ENCODE measurements at places on chromosomes 3 and 15.

DNA sequence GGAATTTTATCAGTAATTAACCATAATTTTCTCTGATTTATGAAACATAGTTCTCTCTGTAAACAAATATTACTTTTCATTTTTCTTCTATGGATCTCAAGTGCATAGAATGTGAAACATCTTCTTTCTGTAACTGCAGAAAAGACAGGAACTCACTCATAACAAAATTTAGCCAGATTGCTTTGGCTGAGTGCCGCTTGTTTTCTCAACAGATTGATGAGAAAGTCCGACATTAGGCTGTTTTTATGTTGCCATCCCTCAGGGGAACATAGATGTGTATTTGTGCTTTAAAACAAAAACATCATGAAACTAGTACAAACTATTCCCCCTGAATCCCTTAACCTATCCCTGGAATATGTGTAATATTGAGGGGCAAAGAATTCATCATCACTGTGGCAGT lies 154.2 kb downstream of the B3GALNT1 start:
- no peak for DNase-seq

- DNase-seq, result no peak
Observed at GRCh38 chr15:70320482-70320881, 222.8 kb upstream of the TLE3 start.

DNA sequence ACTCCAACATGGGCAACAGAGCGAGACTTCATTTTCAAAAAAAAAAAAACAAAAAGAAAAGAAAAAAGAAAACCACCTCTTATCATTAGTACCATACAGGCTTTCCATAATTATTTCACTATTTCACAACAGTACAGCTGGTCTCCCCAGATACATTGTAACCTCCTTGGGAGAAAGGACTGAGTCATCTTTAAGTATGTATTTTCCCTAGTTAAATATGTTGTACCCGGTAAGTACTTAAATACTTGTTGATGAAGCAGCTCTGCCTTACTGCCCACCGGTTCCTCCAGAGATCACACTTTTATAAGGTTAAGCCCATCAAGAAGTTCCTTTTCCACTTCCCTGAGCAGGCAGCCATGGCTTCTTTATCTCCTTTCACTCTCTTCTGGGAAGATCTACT lies 789.5 kb upstream of the CFAP20DC start:
- no peak for DNase-seq

- no peak for DNase-seq
Observed at GRCh38 chr15:63060699-63061098, 18.2 kb downstream of the TPM1 start.

- peak; percentile 59 for DNase-seq
Observed at GRCh38 chr15:55526559-55527036, 18.6 kb upstream of the DNAAF4 start.

DNA sequence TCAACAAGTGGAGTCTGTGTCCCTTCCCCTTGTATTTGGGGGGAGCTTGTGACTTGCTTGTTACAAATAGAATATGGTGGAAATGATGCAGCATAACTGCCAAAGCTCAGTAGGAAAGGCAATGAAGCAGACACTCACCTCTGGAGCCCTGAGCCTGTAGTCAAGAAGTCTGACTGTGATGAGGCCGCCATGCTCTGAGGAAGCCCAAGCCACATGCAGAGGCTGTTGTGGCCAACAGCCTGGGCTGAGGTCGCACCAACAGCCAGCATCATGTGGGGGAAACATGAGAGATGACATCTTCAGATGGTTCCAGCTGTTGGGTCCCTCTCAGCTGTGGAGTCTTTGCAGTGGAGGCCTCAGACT lies 161.4 kb downstream of the CHSY1 start:
- DNase-seq, result no peak

Data from iPS-NIHi11 (cell line).